SK-N-SH (cell line): ENCODE measurements at places on chromosomes 6 and 20. TPM values are rescaled to one million over a fixed set of nuclear protein-coding genes. Genes with fewer than 3 reads are reported as not detected.

COX4I2 gene
- polyA plus RNA-seq: 0.21 TPM in 1 of 2 replicates, not detected in the other

DNA sequence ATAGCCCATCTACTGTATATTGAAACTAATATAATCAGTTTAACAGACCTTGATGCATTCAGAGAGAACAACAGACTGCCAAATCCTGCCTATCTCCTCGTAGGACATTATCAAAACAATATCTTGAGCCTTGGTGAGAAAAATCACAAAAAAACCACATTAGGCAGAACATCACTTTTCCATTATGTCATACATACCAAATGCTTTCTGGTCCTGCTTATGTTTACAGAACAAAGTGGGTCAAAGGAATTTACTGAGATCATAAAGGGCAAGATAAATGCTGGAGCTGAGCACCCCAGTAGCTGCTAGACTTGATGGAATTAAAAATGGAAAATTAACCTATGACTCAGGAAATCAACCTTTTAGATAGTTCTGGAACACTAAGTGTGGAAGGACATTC, 195.3 kb upstream of the KCNK16 start:
- no peak for DNase-seq

CRISP3 gene
- polyA plus RNA-seq: not detected in 2 replicates

- no peak for DNase-seq
Observed at GRCh38 chr20:11395581-11395980, 522.1 kb upstream of the BTBD3 start.

GRCh38 chr20:59786801-59787537, 146.5 kb downstream of the SYCP2 start:
- no peak for DNase-seq

- DNase-seq: peak; percentile 94
Observed at GRCh38 chr6:31815025-31815838, at the start of the genes HSPA1A and HSPA1L. Gene HSPA1A (plus strand): TSS chr6:31815543. CDS start chr6:31815757, 214 bp downstream. Gene HSPA1L (minus strand): TSS chr6:31815283. CDS start chr6:31811972, 3,311 bp downstream.

GRCh38 chr6:29723666-29724588, 693 bp downstream of the HLA-F start:
- DNase-seq: peak; percentile 27

- no peak for DNase-seq
Observed at GRCh38 chr6:136611746-136612145, 61.5 kb upstream of the MAP7 start.
